ENCODE measurements at places on chromosomes 3 and 15.
A peak's percentile ranks its signal among the peaks of the same experiment; 100 is the strongest.

- no peak for DNase-seq
These were observed 168.1 kb upstream of the MBNL1 start for GRCh38 chr3:152100491-152101132.

- no peak for DNase-seq
These were observed 15.1 kb downstream of the U2SURP start for GRCh38 chr3:143016321-143016972.

DNA sequence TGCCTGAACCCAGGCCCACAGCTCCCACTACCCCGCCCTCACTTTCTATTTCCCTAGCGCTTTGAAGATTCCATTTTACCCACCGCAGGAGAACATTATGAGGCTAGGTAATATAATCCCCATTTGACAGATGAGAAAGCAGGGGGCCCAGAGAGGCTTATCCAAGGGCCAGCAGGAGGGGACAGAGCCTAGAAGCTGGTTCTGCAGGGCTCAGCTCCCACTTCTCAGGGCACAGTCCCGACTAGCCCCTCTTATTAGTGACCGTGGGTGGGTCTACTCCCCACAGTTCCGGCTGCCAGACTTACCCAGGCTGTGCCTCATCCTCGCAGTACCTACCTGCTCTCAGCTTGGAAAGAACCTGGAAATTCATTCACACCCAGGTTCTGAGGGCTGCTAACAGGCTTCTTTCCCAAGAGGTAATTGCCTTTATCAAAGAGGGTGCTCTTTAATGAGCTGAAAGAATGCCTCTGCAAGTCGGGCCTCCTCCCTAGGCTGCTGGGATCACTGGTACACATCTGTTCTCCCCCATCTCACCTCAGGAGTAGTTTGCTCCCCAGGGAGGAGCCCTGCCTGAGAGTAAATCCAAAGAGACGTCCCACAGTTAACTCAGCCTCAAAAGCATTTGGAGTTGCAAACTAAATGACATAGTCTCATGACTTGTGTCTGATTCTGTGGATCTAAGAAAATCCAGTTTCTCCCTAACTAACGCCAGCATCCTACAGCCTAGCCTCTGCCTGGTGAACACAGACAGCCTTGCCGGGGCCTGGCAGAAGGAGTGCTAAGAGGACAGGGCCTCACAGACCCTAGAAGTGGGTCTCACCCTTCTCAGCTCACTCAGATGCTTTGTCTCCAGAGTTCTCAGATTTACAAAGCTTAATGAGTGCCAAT is 125.0 kb downstream of the CHSY1 start:
- DNase-seq, result no peak

GRCh38 chr15:38351466-38351865 is 98.8 kb downstream of the SPRED1 start:
- DNase-seq, result no peak

DNA sequence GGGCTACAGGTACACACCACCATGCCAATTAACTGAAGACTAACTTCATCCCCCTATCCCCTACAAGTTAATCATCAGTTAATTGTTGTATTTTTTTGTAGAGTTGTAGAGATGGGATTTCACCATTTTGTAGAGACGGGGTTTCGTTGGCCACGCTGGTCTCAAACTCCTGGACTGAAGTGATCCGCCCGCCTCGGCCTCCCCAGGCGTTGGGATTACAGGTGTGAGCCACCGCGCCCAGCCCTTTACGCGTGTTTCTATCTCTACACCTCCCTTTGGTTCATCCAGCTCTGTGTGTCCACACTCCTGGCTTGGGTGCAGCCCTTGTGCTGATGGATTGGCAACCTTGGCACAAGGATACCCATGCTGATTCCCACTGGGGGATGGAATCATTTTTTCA is 258.8 kb downstream of the FAM43A start:
- no peak for DNase-seq

- DNase-seq, result no peak
These were observed 110.0 kb downstream of the EPHB1 start for GRCh38 chr3:134904776-134905646.

GRCh38 chr15:55999658-56000057 is 6.2 kb upstream of the NEDD4 start:
- no peak for DNase-seq

DNA sequence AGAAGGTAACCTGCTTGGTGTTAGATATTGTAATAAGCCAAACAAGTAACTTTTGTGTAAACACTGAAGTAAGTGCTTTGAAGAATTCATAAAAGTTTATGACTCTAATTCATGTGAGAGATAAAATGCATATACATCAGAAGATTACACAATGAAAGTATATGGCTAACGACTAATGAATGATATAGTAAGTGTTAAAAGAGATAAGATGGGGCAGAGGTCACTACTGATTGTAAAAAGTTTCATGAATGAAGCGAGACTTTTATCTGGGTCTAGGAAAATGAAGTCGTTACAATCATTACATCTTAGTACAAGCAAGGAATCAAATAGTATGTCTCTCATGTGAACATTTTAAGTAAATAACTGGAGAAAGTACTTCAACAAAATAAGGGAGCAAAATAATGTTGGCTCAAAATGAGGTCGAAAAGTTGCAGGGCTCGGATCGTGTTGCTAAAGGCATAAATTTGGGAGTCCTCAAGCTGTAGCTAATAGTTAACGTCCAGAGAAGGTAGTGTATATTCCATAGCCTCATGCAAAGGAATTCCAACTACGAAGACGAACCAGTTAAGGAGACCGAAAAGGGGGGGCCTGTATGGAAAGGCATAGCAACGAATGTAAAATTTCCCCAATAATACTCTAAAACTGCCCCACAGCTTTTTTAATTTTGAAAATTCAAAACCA is 984 bp upstream of the DUT start:
- DNase-seq, result no peak

GRCh38 chr15:61200626-61201025 is 28.5 kb downstream of the RORA start:
- DNase-seq, result no peak

DNA sequence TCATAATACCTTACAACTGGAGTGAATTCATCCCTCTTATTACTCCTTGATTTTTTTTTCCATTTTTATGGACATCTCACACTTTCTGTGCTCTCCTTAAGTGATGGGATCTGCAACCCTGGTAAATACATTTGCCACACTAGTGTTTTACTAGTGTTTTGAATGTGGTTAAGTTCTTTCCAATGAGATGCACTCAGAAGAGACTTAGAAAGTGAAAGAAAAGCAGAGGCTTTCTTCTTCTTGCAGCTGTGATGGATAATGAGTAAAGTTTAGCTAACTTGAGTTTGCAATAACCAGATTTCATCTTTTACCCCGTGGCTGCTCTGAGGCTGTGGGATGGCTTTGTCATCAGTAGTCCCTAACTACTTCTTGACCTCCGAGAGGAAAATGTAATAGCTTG is 1248.4 kb downstream of the NSUN3 start:
- DNase-seq, result no peak

DNA sequence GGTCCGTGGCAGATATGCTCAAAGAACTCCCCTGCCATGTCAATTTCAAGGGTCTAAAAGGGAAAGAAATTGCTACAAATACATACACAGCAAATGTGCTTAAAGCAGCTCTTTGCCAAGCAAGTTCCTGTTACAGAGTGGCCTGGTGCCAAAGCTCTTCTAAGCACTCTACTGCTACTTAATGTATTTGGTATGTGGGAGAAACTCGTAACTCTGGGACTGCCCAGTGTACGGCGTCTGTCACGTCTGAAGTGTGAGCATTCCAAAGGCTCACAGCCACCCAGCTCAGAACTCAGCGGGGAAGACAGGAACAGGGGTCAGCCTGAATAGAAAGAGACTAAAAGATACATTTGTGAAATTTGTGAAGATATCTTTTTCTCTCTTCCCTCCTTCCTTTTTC is 54.6 kb downstream of the RBMS3 start:
- DNase-seq, result no peak

- DNase-seq, result no peak
These were observed at the start of gene CHRNA7 for GRCh38 chr15:32029862-32030781. CHRNA7 (plus strand) TSS chr15:32030515; CDS start chr15:32030595, 80 bp downstream.

DNA sequence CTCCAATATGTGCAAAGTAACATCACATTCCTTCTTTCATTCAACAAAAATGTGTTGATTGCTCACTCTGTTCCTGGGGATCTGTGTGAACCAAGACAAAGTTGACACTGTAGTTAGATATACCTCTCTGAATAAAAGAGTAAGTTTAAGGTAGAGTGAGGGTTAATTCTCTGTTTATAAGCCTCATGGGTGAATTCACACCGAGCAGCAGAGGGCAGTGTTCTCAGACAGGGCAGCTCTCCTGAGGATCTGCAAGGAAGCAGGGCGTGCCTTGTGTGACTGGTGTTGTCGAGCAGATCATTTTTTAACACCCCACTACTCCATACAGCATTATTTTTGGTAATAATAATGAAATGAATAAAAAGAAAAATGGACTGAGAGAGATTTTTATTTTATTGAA is 34.4 kb downstream of the PAQR9 start:
- no peak for DNase-seq

DNA sequence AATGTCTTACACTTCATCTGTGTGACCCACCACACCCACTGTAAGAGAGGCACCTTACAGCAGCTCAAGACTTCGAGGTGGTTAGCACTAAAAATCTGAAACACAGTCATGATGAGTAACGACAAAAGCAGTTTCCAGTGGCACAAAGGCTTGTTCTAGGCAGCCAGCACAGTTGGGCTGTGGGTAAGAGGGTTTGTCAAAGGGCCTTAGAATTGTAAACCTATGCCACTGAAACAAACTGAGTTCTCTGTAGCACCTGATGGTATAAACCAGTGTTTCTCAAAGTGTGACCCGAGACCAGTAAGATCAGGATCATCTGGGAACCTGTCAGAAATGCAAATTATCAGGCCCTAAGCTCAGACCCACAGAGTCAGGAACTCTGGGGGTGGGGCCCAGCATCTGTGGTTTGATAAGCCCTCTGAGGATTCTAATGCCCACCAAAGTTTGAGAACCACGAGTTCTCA is 36.5 kb downstream of the DAPK2 start:
- no peak for DNase-seq

GRCh38 chr15:70111203-70112073 is 13.7 kb upstream of the TLE3 start:
- DNase-seq, result no peak

DNA sequence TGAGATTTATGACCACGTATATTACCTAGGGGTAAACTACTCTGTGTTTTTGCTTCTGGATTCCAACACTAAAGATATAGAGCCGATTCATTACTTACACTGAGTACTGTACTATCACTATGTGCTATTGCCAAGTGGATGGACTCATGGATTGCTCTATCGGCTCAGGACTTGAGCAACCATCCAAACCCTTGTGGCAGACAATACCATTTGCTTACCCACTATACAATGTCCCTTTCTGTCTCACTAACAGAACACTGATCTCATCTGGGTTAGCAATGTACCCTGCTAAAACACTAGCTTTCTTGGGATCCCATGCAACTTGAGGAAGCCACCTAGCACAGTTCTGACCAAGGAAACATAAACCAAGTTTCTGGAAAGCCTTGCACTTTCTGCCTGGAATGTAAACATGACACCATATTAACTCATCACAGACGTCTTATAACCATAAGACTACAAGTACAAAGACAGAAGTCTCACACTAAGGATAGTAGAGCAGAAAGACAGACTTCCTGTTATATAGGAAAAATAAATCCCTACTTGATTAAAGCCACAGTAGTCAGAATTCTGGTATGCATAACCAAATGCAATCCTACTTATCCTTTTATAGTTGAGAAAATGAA is 38.6 kb downstream of the HACD2 start:
- DNase-seq, result no peak

- DNase-seq, result no peak
These were observed 26.6 kb downstream of the MECOM start for GRCh38 chr3:169636928-169637327.

GRCh38 chr3:13593615-13594014 is 44.7 kb downstream of the FBLN2 start:
- no peak for DNase-seq

- peak; percentile 2 for DNase-seq
These were observed 94.7 kb downstream of the IL5RA start for GRCh38 chr3:3015185-3016089.

- DNase-seq, result no peak
These were observed 140.4 kb downstream of the SRGAP3 start for GRCh38 chr3:9108876-9109567.

GRCh38 chr3:42612217-42612616 is 11.7 kb downstream of the NKTR start:
- DNase-seq, result no peak

DNA sequence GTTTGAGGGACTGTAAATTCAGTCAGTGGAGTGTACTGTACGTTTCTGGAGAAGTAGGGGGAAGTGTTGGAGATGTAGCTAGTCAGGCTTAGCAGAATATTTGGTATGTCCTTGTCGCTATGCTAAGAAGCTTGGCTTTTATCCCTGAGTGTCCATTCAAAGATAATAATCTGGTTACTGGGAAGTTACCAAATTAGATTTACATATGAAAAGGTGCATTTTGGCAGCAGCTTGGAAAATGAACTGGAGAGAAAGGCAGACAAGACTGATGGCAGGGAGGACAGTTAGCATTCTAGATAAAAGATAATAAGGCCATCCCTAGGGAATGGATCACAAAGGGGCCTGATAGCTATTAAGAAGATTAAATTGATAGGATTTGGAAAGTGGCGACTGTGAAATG is 58.7 kb downstream of the P2RY1 start:
- no peak for DNase-seq

GRCh38 chr3:189625572-189625971 is 5.6 kb upstream of the TP63 start:
- no peak for DNase-seq

DNA sequence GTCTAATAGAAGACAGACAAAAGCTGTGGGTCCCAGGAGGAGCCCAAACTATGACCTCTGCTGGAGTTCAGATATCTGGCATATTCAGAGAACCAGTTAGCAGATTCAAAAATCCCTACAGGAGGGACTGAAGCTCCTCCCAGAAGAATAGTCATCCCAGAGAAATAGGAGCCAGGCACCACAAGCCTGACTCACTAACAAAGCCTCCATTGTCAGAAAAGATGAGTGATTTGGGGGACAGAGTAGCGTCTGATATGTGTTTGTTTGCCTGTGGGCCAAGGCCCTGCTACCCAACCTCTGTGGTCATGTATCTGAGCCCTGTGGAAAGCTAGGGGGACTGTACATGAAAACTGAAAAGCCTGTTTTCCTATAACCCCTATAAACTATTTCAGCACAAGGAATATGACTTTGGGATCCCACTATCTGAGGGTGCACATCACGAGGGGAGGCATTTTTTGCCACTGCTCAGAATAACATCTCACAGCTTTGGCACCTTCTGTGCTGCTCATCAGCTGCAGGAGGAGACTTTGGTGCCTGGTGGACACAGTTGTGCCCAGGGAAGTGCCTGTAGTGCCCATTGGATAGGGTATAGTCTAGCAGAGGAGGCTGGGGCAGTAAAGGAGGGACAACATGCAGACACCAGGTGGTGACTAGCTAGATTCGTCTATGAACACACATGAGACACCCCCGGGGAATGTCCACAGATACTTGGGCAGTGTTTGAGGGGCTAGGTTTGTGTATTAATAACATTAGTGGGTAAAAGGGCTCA is 9.7 kb upstream of the LARP6 start:
- DNase-seq, result no peak

DNA sequence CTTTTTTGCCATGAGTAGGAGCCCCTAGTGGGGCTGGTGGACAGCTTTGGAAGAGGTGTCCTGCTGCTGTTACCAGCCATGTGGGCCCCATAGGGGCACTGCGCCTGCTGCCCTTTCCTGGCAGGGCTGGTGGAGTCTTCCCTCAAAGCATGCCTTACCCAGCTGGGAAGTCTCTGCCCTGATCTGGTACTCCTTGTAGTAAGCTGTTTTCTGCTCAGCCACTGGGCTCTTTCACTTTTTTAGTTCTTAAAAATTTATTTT is 26.2 kb downstream of the HMCES start:
- DNase-seq, result no peak

All from GF-D8 (cell line).